ENCODE measurements at places on chromosomes 7 and 10.

- DNase-seq = no peak
Measured at GRCh38 chr7:25495342-25496250, 267.3 kb upstream of the NPVF start.

DNA sequence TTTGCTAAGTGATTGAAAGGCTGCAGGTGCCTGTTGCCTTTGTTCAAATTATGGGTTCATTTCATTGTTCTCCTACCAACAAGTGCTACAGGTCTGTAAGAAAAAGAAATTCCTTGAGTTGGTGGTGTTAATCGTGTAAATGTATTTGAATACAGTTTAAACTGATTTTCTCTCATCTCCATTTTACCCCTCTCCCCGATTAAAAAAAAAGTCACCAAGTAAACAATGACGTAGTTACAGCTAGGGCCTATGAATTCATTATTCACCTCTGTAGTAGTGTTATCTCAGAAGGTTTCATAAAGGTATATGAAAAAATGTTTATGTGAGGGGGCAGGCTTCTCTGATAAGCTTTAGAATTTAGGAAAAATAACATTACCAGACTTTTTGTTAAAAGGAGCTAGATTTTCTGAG lies 1.1 kb downstream of the REEP3 start:
- DNase-seq = no peak

DNA sequence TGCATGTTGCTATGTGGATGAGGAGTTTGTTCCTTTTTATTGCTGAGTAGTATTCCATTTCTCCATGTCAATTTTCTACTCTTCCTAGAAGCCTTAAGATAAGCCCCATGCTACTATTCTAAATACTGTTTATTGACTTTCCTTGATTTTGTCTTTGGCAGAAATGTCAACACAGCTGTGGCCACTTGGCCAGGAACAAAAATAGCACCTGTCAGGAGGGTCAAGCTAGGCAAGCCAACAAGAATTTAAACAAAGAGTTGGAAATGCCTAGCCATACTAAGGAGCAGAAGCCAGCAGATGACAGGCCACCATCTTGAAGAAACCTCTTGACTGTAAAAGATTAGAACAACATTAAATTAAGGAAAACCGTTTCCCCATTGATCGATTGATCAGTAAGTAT lies 34.7 kb downstream of the JAZF1 start:
- DNase-seq = no peak

- no peak for DNase-seq
Measured at GRCh38 chr10:13092291-13093102, 7.5 kb upstream of the OPTN start.

GRCh38 chr7:145431834-145432233 lies 596.0 kb upstream of the TPK1 start:
- DNase-seq = no peak

DNA sequence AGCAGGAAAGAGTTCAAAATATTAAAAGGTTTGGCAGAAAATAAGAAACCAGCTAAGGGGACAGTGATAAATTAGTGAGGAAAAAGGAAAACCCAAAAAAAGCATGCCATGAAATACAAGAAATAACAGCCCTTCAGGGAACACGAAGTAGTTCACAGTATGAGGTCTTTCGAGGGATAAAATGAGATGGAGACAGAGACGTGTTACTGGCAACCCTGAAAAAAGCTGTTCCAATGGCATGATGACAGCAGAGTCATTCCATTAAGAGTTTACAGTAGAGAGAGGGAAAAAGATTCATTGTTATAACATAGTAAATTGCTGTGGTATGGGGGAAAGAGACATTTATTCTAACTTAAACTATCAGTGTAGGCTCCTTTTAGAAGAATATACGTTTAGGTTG lies 391.2 kb downstream of the ANKRD7 start:
- no peak for DNase-seq

DNA sequence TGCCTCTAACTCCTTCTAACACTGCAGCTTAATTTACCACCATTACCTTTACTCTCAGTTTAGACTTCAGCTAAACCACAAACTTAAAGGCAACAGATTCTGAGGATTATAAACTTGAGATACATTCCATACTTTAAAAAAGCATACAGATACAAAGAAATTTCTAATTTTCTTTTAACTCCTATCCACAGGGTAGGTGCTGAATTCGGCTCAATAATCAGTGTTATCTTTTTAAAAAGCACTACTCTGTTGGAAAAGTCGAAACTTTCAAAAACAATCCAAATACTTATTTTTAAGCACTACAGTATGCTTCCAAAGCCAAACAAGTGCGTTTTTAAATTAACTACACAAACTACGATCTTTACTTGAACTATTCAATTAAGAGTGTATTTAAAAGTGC lies 1.0 kb downstream of the SMNDC1 start:
- no peak for DNase-seq

DNA sequence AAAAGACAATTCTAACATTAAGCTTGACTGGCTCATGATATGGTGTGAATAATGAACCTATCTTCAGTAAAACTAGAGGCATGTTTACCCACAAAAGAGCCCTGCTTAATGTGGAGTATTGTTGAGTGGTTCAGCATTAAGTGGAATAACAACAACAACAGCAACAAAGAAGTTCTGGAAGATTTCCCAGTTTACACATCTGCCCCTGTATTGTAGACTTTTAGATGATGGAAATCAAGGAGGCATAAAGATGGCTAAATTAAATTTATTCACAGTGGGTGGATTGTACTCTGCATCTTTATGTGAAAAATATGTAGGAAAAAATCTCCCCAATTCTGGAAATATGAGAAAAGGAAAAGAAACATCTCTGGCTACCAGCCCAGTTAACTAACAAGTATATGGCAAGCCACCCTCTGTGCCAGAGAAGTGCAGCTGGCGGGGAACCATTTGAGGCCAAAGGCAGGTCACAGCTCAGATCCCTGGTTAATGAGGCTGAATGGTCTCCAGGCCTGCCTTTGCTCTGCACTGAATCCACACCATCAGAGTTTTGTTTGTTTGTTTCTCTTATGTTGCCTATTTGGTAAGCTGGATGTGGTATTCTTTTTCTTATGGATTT lies 186.0 kb downstream of the SEMA3D start:
- DNase-seq = no peak

- DNase-seq = no peak
Measured at GRCh38 chr7:145884716-145885514, 231.7 kb upstream of the CNTNAP2 start.

DNA sequence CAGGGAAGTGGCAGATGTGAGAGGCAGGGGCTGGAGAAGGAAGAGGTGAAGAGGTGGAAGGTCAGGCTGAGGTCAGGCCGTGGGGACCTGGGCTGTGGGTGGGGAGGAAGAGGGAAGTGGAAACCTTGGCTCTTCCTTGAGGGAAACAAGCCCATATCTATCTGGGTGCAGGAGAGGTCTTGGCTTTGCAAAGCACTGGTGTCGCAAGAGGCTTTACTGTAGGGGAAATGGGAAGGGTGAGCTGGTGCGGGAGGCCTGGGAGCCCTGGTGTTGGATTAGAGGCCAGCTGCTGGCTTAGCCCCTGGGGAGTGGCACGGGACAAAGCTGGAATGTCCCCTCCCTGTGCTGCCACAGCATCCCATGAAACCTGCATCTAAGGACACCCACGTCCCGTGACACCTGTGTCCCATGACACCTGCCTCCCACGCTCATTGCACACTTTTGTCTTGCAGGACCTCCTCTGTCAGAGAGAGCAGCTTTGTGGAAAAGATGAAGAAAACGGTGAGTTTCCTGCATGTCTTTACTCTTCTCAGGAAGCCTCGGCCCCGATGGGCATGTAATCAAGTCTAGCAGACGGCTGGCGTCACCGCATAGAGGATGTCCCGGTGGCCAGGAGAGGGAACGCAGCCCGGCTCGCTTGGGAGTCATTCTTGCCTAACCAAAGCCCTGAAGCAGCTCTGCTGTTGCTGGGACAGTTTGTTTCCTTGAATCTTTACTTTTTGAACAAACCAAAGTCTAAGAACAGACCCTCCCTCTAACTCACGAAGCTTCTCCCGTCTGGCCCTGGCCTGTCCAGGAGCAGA lies 22.2 kb downstream of the TMEM120A start:
- no peak for DNase-seq

- DNase-seq = no peak
Measured at GRCh38 chr7:93043385-93043985, 74.3 kb downstream of the SAMD9 start.
